ENCODE measurements at places on chromosomes 3 and 15. TPM values are rescaled to one million over a fixed set of nuclear protein-coding genes. Genes with fewer than 3 reads are reported as not detected.

SPATA12 gene
- not detected for total RNA-seq

SCN5A gene
- total RNA-seq, result 0.55 TPM

ALPK3 gene
- 0.11 TPM for total RNA-seq

AP3B2 gene
- 1.7 TPM for total RNA-seq

MINAR1 gene
- 0.41 TPM for total RNA-seq

GPR176 gene
- not detected for total RNA-seq

GLDN gene
- total RNA-seq, result not detected

CACNA1D gene
- total RNA-seq, result not detected

Data from naive thymus-derived CD8-positive, alpha-beta T cell (primary cell).